ENCODE measurements at places on chromosomes 3 and 15.
A peak's percentile ranks its signal among the peaks of the same experiment; 100 is the strongest.

DNA sequence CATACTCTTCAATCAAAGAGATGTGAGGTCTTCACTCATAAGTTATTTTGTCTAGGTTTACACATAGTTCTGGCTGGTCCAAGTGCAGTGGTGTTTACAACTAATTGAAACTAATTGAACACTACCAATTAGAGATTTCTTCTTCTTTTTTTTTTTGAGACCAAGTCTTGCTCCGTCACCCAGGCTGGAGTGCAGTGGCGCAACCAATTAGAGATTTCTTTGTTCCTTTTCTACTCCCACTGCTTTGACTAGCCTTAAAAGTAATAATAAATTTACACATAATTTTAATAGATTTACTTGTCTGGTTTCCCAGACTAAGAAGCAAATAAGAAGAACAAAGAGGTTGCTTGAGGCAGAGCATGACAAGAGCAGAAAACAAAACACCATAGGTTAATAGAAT, 6.7 kb upstream of the DENND6A start:
- no peak for DNase-seq

- no peak for DNase-seq
These were observed 22.1 kb upstream of the HEG1 start for GRCh38 chr3:125077864-125078263.

DNA sequence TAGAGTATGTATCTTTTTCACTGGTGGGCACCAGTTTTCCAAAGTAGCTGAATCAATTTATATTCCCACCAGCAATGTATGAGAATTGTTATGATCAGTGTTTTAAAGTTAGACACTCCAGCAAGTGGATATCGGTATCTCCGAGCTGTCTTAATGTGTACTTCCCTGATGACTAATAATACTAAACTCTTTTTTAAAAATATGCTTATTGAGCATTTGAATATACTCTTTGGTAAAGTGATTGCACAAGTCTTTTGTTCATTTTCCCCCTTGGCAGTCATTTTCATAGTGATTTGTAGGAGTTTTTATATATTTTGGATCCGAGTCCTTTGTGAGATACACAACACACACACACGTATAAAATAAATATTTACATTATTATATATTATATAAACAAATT, 12.5 kb upstream of the FEM1B start:
- no peak for DNase-seq

GRCh38 chr15:88704791-88705768, 66.3 kb downstream of the ISG20 start:
- peak; percentile 66 for DNase-seq

GRCh38 chr15:91469632-91470567, 369.8 kb downstream of the SV2B start:
- DNase-seq = no peak

DNA sequence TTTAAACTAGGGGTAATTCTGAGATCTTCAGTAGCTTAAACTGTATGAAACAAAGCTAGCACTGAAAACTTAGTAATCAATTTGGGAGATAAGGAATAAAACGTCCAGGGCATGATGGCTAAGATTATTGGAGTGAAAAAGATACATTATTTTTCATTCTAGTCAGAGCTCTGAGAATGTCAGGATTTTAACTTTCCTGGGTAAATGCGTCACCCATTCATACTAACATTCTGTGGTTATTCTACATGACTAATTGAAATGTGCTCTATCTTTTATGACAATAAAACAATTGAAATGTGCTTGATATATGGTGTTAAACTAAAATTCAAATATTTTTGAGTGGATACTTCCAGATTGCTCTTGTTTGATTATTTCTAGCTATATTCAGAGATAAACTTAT, 626.0 kb downstream of the EDEM1 start:
- DNase-seq = no peak

DNA sequence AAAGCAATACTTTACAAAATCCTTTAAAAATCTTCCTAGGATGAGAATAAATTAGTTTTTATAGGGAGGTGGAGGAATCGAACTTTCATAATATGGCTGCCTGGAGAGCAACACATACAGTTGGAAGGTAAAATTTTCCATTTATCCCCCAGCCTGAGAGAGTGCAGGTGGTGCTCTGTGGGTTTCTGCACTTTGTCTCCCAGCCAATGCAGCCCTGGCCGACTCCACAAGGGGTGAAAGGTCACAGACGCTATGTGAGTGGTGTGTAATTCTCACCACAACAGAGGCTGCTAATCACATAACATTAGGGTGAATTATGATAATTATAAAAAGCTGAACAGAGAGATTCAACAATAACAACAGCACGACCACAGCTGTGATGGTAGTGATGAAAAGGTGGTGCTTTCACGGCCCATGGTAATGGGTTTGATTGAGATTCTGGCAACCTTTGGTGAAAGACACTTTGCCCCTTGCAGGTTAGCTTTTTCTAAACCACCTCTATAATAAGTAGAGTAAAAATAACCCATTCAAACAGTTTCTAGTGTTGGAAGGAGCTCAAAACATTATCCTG, 30.1 kb upstream of the NANOGP8 start:
- no peak for DNase-seq

- no peak for DNase-seq
These were observed 9.2 kb downstream of the CSRNP1 start for GRCh38 chr3:39144095-39144747.

DNA sequence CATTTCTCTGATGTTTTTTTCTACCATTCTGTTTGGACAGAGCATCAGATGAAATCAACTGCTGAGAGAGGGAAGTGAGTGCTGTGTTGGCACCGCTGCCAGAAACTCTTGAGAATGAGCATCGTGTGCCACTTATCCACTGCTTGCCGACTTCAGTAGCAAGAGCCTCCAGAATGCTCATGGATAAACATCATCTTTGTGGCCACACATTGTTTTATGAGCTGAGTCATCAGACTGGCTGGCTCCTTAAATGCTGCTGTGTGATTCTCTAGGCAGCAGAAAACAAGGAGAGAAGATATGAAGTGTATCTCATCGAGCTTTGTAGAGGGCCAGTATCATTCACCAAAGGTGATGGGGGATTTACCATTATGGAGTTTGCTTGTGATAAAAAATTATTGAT, 3.4 kb upstream of the DOCK3 start:
- no peak for DNase-seq

- no peak for DNase-seq
These were observed 57.9 kb downstream of the CMSS1 start for GRCh38 chr3:99875581-99875928.

GRCh38 chr15:36428102-36428845, 151.2 kb upstream of the CDIN1 start:
- no peak for DNase-seq

DNA sequence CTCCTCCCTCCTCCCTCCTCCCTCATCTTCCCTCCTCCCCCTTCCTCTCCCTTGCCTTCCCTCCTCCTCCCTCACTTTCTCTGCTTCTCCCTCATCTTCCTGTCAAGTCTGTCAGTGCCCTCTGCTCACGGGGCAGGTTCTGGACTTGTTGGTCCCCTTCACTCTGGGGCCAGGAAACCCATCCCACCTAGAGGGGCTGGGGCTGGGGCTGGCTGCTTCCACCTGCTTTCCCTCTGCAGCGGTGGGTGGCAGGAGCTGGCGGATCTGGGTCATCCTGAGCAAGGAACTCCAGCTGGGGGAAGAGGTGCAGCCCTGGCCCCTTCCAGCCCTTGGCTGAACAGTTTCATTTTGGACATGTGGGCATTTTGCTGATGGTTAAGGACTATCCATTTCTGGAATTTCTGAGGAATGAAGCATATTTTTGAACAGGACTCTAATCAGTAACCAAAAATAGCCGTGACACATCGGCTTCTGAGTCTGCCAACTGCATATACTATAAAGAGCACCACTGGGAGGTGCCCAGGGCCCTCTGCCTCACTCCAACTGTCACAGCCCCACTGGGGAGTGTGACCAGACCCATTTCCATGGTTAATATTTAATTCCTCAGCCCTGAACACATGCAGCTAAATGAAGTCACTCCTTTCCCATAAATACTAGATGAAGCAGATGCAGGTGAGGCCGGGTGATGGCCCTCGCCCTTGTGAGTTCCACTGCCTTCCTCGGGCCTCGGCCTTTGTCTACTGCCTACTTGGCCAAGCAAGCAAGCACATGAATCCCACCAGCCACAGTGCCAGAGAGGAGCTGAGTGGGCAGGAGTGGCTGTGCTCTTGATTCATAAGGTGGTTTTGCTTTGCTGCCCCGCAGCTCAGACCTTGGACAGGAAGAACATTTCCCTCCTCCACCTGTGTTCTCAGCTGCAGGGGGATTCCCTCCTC, 39.8 kb downstream of the CHDH start:
- no peak for DNase-seq

DNA sequence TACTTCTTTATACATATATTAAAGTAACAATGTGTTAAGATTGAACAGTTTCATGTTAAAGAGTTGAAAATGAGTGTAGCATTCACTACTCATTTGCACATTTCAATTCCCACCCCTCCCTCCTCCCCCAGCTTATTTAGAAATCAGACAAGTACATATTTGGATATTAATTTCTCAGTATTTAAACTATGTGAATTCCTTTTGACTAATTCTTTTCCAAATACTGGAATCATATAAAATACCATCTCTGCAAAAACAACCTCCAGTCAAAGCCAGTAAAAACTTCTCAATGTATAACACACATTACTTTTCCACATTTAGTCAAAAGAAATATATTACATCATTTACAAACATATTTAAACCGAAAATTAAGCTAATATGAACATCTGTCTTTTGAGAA, 25.5 kb upstream of the SHC4 start:
- DNase-seq = no peak
